Central memory CD4-positive, alpha-beta T cell (primary cell): ENCODE measurements at places on chromosomes 4 and X.

GRCh38 chr4:171676555-171677215, 136.5 kb upstream of the GALNTL6 start:
- DNase-seq = no peak

DNA sequence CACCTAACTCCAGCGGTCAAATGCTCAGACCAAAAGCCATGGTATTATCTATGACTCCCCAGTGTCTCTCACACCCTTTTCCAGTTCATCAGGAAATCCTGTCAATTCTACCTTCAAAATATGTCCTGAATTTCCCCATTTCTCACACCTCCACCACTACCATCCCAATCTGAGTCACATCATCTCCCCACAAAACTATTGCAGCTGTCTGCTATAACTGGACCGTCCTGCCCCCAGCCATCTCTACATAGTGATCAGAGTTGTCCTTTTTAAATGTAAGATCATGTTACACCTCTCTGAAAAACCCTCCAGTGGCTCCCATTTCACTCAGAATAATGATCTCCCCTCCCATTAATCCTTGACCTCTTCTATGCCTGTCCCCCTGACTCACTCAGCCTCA, 6.8 kb upstream of the ODAPH start:
- DNase-seq = no peak

DNA sequence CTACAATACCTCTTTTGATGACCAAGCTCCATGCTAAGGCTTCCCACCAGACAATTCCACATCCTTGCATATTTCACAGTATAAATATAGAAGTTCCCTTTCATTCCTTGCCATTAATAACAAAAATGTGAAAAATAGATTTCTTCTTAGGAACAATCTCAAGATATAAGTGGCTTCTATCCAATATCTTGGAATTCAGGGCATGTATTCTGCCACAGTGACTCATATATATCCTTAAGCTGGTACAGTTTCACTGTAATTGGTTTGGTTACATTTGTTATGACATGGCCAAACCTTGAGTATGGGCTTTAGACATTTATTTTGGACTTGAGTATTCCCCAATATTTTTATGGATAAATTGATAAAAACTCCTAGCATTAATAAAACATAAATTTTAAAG, 181.7 kb upstream of the DDX53 start:
- no peak for DNase-seq

GRCh38 chrX:11722304-11722703, 35.7 kb upstream of the MSL3 start:
- no peak for DNase-seq

- no peak for DNase-seq
Observed at GRCh38 chrX:96578781-96579180, 105.9 kb upstream of the DIAPH2 start.

DNA sequence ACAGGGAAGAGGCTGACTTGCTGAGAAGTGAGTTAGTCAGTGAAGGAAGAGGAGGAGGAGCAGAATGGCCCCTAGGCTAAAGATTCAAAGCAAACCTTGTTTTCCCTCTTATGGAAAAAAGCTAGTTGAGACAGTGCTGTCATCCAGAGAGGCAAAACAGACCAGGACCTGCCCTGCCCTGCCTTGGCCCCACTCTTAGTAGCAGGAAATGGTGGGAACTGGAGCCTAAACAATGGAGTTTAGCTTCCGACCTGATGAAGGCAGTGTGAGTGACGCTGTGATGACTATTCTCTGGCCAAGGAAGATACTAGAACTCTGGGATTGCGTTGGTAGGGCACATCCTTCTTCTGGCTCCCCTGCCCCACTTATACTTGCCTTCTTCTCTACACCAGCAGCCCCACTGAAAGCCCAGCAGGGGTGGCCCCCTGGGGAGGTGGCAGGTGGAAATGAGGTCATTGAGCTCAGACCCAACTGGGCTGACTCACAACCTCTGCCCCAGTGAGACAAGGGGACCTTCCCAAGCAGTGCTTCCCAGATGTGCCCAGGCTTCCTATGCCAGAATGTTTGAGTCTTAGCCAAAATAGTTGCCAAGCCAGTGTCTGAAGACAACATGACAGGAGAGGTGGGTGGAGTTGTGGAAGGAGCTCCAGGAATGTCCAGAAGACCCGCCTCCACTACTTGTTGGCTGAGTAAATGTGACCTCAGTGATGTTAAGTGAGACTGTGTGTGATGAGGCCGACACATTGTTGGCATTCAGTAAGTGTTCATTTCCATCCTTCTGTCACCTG, 38.8 kb downstream of the MSN start:
- DNase-seq = no peak

GRCh38 chr4:1611501-1611870, 72.6 kb downstream of the FAM53A start:
- DNase-seq = no peak

DNA sequence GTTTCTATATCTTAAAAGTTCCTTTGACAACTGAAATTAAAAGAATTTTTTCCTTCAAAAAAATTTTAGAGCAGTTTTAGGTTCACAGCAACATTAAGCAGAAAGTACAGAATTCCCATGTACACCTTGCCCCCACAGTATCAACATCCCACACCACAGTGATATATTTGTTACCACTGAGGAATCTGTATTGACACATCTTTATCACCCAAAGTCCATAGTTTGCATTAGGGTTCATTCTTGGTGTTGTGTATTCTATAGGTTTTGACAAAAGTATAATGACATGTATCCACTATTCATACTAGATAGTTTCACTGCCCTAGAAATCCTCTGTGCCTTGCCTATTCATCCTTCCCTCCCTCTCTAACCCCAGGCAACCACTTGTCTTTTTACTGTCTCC, 43.7 kb downstream of the FNIP2 start:
- no peak for DNase-seq

GRCh38 chr4:184400375-184400870, 73.9 kb downstream of the IRF2 start:
- DNase-seq = no peak
